ENCODE measurements at places on chromosomes 7 and 10.

GRCh38 chr7:90625562-90625961 is 29.4 kb downstream of the CDK14 start:
- no peak for DNase-seq

GRCh38 chr10:110859206-110859972 is 12.3 kb upstream of the PDCD4 start:
- no peak for DNase-seq

- DNase-seq = no peak
Observed at GRCh38 chr7:107972075-107972482, 30.9 kb downstream of the LAMB1 start.

DNA sequence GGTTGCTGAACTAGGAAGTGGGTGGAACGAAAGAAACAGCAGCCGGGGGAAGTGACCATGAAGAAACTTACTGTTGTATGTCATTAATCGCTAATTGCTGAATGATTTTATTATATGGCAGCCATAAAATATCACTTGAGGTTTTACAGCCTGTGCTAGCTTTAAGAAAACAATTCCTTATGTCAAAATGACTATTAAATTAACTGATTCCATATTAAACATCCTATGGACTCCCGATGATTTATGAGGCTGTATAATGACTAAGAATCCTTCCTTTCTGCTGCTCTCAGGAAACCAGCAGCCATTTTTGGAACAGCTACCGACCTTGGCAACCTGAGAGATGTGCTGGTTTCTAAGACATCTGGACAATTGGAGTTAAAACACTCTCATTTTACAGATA is 421.9 kb downstream of the SORCS3 start:
- no peak for DNase-seq

- DNase-seq = no peak
Observed at GRCh38 chr7:47991270-47991669, 11.9 kb upstream of the HUS1 start.

Measured in stimulated activated CD4-positive, alpha-beta T cell treated with anti-CD3 and anti-CD28 coated beads, Interleukin-4, amount 100 ng/mL, for 48 hours (primary cell).